Stimulated activated CD4-positive, alpha-beta T cell treated with anti-CD3 and anti-CD28 coated beads, Interleukin-4, amount 100 ng/mL, for 1 hour (primary cell): ENCODE measurements at places on chromosomes 5 and 9.
A peak's percentile ranks its signal among the peaks of the same experiment; 100 is the strongest.

- peak; percentile 93 for DNase-seq
Measured at GRCh38 chr9:127785933-127786772, at the start of gene CDK9. Gene CDK9 (plus strand): TSS chr9:127786034. CDS start chr9:127786149, 115 bp downstream.

DNA sequence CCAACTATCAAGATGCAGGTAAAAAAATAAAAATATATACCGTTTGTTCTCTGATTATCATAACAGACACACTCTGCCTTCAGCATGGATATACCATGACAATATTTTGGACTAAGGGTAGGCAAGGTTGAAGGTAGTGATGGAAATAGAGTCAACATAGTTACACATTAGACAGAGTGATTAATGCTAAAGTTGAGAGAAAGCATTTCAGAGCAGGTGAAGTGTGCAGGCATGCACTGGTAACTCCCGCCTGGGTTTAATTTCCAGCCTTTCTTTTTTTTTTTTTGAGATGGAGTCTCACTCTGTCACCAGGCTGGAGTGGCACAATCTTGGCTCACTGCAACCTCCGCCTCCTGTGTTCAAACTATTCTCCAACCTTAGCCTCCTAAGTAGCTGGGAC is 458.5 kb downstream of the TLR4 start:
- no peak for DNase-seq

- no peak for DNase-seq
Measured at GRCh38 chr9:20538956-20539355, 83.3 kb downstream of the MLLT3 start.

DNA sequence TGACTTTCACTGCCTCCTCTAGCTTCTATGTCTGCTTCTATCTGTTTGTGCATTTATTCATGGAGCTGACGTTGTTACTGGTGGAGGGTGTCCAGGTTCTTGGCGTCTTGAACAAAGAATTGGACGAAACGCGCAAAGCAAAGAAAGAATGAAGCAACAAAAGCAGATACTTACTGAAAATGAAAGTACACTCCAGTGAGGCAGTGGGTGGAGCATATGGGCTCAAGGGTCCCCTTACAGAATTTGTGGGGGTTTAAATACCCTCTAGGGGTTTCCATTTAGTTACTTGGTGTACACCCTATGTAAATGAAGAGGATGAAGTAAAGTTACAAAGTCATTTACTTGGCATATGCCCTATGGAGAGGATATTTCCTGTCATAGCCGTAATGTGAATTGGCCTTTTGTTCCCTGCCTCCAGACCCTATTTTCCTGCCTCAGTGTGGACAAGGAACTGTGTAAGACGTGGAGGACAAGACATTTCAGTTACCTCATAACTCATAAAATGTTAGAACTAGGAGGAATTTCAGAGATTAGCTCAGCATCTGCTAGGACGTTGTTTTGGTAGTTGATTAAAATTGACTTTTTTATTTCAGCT is 3.1 kb downstream of the POLR3G start:
- no peak for DNase-seq

GRCh38 chr9:117290856-117291622 is 123.8 kb downstream of the ASTN2 start:
- no peak for DNase-seq
